ENCODE measurements at places on chromosomes 4 and X.

DNA sequence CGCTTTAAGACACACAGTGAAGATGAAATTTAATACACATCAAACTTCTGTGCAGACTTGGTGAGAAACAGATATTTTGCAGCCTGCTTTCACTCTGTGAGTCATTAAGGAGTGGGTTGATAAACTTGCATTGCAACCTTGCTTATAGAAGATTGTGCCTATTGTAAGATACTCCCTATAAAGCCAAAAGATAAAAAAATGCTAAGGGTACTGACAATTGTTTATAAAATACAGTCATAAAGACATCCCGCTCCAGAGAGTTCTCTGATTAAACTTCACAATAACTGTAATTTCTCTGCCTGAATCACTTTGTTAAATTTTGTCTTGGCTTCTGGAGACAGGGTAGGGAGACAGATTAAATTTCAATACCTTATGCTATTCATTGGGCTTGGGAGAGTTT lies 49.1 kb downstream of the GALNT7 start:
- no peak for DNase-seq

DNA sequence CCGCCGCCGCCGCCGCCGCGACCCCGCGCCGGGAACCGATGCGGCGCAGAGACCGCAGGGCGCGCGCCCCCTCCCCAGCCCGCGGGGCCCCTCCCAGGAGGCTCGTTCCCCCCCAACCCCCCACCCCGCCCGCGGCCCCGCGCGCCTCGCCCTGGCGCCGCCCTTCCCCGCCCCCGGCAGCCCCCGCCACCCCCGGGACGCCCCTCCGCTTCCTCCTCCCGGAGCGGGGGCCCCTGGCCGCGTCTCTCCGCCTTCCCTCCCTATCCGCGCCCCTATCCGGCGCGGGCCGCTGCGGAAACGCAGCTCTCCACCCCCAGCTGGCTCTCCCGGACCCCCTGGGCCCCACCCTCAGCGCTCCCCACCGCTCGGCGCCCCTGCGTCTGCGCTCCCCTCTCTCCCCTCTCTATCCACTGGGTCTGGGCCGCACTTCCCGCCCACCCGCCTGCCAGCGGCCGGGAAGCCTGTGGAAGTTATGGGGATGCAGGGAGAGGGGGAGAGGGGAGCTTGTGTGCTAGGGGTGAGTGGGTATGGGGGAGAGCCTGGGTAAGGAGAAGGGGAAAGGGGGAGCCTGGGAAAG lies at the start of gene TMEM271:
Gene TMEM271 (minus strand): TSS at position 51 of the 577 bp plus-strand sequence. CDS start 233 bp downstream, outside the sequence.
- DNase-seq = no peak

GRCh38 chr4:142660728-142661127 lies 185.4 kb downstream of the INPP4B start:
- no peak for DNase-seq

GRCh38 chrX:22012051-22012450 lies 20.1 kb upstream of the PHEX start:
- no peak for DNase-seq
